ENCODE measurements at places on chromosomes 4 and X.

DNA sequence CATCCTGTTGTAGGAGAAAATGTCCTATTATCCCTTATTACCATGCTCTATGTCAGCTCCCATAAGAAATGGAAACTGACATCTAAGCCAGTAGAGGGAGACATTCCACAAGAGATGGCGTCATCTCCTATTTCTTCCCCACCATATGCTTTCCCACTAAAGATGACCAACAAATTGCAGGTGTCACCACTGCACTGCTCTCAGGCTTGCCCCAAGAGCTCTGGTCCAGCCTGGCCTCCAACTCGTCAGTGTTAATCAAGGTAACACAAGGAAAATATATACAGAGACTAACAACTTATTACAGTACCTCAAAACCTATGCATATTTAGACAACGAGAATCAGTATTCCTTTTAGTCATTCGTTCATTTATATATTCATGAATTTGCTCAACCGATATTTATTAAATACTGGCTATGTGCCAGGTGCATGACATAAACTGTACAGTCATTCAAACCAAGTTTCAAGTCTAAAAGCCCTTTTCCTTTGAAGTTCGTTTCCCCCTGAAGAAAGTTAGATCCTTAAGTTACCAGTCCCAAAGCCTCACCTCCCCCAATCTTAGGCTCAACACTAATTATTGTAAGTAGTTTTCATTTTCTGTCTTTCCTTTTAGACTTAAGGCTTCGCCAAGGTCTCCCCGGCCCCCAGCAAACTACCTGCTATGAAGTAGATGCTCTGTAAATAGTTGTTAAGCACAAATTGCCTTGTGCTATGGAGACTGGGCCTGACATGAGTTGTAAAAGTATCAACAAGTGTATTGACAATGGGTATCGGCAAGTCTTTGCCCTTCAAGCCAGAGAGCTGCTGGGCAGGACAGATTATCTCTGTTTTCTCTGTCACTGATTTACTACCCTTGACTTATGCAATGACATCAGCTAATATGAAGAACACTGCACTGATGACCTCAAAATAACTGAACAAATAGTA is 3.1 kb upstream of the FGB start:
- peak; percentile 21 for DNase-seq

- no peak for DNase-seq
These were observed 127.1 kb downstream of the CHIC2 start for GRCh38 chr4:53937327-53937726.

DNA sequence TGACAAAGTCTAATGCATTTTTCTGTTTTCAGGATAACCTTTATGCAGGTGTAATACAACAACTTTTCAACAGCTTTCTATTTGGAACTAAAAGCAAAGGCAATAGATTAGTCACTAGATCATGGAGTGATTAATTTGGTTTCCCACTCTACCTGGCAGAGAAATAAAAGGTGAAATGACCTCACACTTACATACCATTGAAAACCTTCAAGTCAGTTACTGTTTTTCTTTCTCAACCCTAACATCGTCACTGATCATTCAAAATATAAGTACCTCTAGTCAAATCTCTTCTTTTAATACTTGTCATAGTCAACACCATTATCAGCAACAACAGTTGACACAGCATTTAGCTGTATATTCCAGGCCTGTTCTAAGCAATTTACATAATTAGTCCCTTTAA is 85.1 kb upstream of the ZCCHC13 start:
- no peak for DNase-seq

GRCh38 chrX:78650906-78651437 is 8.2 kb downstream of the RTL3 start:
- DNase-seq, result peak; percentile 17

DNA sequence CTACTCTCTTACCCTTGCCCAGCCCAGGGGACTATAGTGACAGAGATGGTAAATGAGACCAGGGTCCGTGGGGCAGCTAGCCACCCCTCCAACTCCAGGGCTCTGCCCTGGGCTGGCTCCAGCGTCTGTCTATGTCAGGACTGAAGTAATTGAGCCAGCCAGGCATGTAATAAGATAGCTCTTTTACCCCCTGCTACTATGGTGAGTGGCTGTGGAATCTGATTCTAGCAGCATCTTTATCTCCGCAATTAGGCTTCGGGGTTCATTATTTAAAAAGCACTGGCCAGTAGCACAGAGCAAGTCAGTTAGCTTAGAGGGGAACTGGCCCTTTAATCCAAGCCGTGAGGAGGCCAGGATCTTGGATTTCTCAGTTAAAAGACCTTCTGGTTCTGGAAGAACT is 123.3 kb upstream of the RAI2 start:
- DNase-seq, result no peak

DNA sequence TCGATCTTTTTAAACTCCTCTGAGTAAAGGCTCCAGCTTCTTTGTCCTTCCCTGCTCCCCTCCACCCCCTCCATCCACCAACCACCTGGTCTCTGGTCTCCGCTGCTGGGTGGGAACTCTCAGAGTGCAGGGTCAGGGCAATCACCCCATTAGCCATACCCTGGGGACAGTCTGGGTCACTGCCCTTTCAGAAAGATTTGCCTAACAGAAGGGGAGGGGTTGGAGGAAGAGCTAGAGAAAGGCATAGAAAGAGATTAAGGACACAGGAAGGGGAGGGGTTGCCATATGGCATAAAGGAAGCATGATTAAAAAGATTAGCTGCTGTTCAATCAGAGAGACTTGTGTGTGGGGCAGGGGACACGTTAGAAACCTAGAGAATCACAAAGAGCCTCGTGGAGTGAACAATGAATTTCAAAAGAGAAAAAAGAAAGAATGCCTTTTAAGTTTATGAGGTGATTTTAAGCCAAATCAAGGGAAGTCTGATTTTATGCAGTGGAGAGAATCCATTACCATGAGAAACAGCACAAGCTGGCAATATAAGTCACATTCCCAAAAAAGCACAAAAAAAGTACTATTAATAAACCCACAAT is 115.5 kb upstream of the ACSL4 start:
- DNase-seq, result no peak

- no peak for DNase-seq
These were observed 597.9 kb downstream of the GBA3 start for GRCh38 chr4:23290656-23291055.

GRCh38 chr4:89023140-89023539 is 33.8 kb downstream of the FAM13A start:
- DNase-seq, result no peak

GRCh38 chr4:184041156-184041555 is 136.0 kb downstream of the STOX2 start:
- DNase-seq, result no peak

- no peak for DNase-seq
These were observed 45.1 kb downstream of the STX18 start for GRCh38 chr4:4496592-4497372.

- no peak for DNase-seq
These were observed 24.0 kb downstream of the STEEP1 start for GRCh38 chrX:119541188-119541587.

GRCh38 chr4:39609454-39609931 is 29.2 kb downstream of the SMIM14 start:
- no peak for DNase-seq

DNA sequence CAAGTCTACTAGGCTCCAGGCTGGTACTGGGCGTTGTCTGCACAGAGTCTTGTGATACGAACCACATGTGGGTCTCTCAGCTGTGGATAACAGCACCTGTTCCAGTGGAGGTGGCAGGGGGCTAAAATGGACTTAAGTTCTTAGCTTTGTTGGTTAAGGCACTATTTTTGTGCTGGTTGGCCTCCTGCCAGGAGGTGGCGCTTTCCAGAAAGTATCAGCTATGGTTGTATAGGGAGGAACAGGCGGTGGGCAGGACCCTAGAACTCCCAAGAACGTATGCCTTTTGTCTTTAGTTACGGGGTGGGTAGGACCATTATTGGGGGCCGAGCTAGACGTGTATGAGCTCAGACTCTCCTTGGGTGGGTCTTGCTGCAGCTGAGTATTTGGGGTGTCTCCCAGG is 1138.4 kb downstream of the PCDH19 start:
- no peak for DNase-seq

GRCh38 chr4:81506731-81507130 is 35.0 kb upstream of the RASGEF1B start:
- DNase-seq, result peak; percentile 6

- DNase-seq, result no peak
These were observed 15.0 kb upstream of the TTC29 start for GRCh38 chr4:146960634-146961033.

GRCh38 chr4:26819026-26819425 is 41.6 kb upstream of the STIM2 start:
- DNase-seq, result no peak

DNA sequence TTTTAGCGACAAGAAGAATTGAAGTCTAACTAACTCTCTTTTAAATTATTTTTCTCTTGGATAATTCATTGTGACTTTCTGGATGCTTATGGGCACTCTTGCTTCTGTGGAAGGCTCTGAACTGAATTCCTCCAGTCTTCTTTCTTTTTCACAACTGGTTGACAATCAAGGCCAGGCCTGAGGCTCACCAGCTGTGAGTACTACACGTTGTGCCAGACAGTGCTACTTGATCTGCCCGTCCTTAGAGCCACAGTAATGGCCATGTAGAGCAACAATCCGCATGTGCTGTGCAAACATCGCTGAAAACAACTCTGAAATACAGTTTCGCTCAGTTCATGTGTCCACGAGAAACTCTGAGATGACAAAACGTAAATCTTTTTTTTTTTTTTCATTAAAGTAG is 1336.3 kb upstream of the AGA start:
- DNase-seq, result no peak

GRCh38 chrX:107775000-107775733 is 420 bp downstream of the TSC22D3 start:
- DNase-seq, result peak; percentile 0

DNA sequence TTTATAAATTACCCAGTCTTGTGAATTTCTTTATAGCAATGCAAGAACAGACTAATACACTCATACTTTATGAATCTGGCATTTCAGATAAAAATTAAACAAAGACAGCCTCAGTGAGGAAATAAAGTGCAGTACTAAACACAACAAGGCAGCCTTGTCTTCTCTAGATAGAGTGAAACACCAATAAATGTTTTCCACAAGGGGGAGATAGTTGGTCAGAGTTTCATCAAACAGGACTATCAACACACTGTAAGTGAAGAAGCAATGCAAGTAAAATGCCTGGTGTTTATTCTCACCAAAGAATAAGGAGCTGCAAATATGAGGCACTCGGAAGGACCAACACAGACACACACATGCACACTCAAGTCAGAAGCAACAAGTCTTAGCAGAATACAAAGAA is 62.8 kb downstream of the FAM9B start:
- DNase-seq, result peak; percentile 50

- no peak for DNase-seq
These were observed 78.4 kb downstream of the PLS3 start for GRCh38 chrX:115639334-115639880.

DNA sequence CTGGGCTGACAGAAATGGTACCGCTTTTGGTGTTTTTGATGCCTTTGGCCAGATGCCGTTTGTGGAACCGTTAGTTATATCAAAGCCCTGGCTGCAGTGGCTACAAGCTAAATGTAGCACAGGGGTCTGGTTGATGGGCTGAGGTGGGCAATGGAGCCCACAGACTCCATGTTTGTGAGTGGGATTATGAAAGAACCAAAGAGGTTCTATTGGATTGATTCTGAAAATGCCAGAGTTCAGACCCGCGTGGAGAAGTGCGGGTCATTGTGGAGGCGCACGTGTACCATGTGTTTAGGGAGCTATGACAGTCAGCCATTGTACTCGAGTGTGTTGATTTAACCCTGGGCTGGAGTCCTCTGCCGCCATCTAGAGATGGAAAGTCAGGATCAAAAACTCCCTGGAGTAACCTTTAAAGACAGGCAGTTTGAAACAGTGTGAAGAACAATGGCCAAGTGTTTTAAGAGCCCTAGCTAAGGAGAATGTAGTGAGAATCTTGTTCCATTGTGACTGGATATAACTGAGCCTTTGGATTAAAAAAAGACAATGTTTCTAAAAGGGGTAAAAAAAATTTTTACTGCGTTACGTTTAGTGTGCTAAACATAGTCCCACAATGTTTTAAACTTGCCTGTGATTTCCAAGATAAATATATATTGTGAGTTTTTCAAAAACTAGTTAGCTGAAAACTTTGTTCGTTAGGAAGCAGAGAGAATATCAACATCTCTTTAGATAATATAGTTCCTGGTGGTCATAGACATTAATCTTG is 12.7 kb downstream of the ART3 start:
- no peak for DNase-seq

- DNase-seq, result no peak
These were observed 48.8 kb downstream of the RPS6KA3 start for GRCh38 chrX:20217906-20218305.

DNA sequence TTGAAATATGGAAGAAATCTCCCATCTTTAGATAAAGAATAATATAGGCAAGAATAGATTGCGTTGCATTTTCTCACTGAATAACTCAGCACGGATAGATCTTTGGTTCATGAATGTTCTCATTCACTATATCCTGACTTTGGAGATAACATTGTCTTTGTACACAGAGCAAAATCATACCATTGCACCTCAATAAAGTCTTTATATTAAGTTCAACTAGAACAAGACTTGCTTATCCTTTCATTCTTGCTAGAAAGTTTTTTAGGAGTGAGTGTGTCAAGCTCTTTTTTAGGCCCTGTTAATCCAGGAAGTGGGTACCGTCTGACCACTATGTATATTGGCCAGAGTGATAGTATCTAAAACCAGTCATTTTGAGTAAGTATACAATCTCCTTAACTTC is 658.7 kb downstream of the FSTL5 start:
- DNase-seq, result no peak

GRCh38 chr4:146790515-146790914 is 151.8 kb downstream of the POU4F2 start:
- DNase-seq, result no peak

DNA sequence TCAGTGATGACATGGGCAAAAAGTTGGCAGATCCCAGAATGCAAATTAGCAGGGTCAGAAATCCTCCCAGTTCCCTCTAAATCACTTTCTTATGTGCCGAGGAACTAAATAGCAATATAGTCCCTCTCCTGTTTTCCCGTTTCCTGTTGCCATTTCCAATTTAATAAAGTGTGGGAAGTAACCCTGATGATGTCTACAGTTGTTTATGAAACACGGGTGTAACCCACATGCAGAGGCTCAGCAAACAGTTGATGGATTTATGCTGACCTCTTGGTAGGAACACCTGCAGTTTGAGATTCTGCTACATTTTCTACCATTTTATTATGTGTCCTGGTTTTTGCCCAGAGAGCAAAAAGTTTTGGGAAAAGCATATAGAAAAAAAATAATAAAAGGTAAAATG is 56.7 kb downstream of the FGFBP1 start:
- no peak for DNase-seq

DNA sequence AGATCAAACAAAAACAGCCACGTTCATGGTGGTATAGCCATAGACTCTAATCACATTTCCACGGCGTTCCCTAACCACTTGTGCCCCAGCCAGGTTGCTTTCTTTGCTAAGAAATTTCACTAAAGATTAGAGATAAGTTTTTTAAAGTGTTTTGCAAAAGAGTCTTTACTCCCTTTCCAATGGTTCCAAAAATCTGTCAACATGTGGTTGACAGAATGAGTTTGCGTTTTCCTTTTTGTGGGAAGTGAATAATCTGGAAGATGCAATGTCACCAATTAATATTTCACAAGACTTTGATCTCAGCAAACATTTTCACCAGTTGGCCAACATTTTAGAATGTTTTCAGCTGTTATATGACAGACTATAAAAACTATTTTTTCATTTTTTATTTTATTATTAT is 35.3 kb downstream of the CXCL1 start:
- no peak for DNase-seq

- no peak for DNase-seq
These were observed 386.1 kb downstream of the FBXW7 start for GRCh38 chr4:152149745-152150144.
